ENCODE measurements at places on chromosomes 2 and 18.

DNA sequence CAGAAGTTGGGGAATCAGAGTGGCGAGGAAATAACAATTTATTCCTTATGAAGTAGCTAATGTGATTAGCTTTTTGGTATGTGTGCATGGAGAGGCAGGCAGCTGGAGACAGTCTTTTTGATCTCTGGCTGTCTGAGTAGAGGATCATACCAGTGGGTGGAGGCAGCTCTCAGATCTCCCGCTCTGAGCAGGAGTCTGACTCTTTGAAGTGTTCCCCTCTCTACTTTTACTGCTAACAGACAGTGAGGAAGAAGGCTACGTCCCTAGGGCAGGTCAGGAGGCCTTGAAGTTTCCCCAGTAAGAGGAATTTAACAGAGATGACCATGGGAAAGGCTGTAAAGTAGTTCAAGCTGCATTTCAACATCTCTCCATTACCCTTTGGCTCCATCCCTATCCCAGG is 111.9 kb upstream of the REG3A start:
- DNase-seq = no peak

DNA sequence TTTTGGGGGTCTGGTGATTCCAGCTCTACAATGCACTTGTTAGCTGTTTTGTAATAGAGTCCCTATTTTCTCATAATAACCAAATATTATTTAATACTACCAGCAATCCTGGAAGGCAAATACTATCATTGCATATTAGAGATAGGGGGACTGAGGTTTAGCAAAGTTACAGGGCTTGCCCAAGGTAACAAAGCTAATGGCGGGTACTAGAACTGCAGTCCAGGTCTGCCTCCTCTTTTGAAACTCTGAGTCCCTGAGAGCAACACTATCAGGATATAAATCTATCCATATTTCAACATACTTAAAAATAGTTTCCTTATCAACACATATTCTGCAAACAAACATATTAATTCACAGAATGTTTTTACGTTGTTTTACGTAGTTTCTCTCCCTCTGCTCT is 235.5 kb upstream of the ACVR2A start:
- DNase-seq = no peak

DNA sequence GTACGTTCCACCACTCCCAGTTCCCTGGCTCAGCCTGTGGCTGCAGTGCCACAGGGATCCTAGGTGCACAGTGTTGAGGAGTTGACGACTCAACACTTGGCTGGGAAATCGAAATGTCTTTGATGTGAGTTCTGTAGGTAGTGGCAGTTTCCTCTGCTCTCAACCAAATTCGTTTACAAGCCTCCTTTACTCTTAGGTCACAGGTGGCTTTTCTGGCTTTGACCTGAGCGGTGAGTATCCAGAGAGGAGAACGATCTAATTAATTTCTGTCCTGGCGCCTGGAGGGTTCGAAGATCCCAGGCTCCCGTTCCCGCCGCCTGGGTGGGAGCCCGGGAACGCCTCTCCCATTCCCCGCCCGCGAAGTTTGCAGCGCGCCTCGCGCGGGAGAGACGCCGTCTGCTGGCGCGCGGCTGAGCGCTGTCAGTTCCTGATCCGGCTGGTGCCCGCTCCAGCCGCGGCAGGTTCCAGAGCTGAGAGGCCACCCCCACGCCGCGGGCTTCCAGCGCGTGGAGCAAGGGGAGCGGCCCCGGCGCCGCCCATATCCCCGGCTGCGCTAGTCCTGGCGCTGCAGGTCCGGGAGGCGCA is at the start of gene LAMA3:
TSS of gene LAMA3 (plus strand) at position 423 of the 585 bp plus-strand sequence. CDS start 231 bp downstream, outside the sequence.
- no peak for DNase-seq

- peak; percentile 78 for DNase-seq
Measured at GRCh38 chr2:96538487-96539214, 2.1 kb downstream of the ARID5A start.

DNA sequence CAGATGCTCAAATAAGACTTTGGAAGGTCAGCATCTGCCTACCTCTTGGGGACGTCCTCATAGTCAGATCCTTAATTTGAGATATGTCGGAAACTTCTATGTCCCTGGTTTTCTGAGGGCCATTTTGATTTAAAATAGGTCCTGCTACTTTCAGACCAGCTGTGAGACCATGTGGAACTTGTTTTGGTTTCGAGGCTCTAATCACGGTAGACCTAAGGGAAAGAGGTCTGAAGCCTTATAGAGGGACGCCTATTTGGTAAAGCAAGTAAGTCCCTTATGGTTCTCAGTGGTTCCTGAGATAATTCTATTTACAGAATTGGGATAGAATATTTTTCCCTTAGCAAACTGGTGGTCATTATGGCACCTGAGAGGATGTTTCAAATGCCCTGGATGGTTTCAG is 75.1 kb downstream of the RFTN2 start:
- no peak for DNase-seq

GRCh38 chr2:187129868-187130267 is 280.9 kb upstream of the ZSWIM2 start:
- DNase-seq = no peak

DNA sequence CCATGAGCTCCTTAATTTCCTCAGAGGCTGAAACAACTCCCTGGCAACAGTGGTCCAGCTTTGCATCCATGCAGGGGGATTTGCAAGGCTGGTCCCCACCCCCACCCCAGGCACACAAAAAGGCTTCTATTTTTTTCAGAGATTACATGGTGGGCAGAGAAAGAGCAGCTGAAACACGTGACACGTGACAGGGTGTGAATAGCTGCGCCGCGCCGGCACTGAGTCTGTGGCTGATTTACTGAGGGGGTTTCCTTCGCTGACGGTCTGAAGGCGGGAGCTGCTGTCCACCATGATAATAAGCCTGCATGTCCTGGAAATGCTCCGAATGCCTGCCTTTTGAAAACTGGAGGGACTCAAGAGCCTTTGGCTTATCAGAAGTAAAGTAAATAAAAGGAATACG is 50.7 kb upstream of the APCDD1 start:
- DNase-seq = no peak

GRCh38 chr2:186299610-186300009 is 186.4 kb upstream of the ZC3H15 start:
- no peak for DNase-seq

GRCh38 chr2:12661489-12661888 is 55.2 kb upstream of the TRIB2 start:
- DNase-seq = no peak

- no peak for DNase-seq
Measured at GRCh38 chr2:165082479-165082878, 121.4 kb downstream of the SCN3A start.

GRCh38 chr18:50494569-50494968 is 65.3 kb upstream of the MAPK4 start:
- no peak for DNase-seq

- DNase-seq = no peak
Measured at GRCh38 chr18:2310886-2311285, 260.4 kb downstream of the METTL4 start.

DNA sequence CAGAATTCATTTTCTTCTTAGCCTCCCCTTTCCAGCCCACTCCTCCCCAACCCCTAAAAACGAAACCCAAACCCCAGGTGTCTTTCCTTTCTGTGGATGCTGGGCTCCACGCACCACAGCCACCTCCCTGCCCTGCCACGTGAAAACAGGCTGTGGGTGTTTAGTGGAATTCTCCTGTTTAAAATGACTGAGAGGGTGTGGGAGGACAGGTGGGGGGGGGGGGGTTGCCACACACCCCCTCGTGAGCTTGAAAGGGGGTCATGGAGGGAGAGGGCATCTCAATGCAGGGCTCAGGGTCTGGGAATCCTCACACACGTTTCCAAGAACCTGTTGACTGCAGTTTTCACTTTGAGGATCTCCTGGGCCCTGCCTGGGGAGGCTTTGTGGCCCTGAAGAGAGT is 110.3 kb downstream of the FAM210A start:
- DNase-seq = no peak

DNA sequence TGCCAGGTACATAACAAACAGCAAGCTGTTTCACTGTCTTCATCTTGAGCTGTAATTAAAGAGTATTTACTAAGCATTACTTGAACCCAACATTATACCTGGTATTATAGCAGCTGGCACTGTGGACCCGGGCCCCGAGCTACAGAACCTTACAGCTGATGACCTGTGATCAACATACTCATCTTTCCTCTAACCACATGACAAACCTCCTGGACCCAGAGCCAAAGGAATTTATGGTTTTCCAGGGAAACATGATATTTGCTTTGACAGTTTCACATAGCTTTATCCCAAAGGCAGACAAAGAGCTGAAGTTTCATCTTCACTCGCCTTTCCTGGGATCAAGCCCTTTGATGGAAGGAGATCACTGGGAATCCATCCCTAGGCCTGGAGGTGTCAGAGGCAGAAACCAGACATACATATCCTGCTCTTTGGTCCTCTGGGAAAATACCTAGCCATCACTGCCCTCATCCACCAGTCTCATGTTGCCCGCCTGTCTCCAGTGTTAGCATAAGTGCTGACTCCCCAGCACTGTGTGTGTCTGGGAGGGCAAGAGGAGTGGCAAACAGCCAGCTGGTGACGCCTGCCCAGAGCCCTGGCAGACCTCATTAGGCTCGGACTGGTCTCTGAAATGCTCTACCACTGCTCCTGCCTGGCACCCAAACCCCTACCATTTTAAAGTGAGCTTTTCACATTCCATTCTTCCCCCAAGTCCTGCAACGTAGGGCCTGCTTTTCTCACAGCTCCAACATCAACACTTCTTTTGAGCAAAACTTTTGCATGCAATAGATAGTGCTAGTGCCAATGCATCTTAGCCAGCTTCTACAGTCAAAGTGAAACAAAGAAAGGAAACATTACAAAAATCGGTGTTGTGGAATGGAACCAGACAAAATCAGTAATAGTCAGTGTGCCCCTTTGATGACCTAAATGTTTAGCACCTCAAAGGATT is 138.8 kb upstream of the CTAGE1 start:
- DNase-seq = no peak

DNA sequence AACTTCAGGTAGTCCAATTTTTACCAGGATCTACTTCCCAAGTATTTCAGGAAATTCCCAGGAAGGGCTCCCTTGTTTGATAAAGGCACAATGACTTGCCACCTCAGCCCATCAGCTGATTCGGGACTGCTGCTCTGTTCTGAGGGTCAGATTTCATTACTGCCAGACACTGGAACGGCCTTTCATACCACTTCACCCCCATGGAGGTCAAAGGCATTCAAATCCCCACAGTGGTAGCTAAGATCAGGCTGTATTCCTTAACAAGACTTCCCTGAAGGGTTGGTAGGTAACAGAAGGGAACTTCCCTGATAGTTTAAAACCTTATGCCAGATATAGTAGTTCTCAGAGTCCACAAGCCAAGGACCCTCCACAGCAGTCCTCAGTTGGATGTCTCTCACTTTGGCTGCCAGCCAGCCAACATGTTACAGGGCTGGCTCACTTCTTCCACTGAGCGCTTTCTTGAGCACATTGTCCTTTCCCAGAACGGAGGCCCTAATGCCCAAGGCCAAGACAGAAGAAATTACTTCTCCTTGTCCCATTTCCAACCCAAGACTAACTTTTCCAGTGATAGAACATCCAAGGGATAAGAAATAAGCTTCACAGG is 40.0 kb upstream of the GLS start:
- no peak for DNase-seq

GRCh38 chr2:140627885-140628284 is 1502.9 kb downstream of the LRP1B start:
- DNase-seq = no peak

DNA sequence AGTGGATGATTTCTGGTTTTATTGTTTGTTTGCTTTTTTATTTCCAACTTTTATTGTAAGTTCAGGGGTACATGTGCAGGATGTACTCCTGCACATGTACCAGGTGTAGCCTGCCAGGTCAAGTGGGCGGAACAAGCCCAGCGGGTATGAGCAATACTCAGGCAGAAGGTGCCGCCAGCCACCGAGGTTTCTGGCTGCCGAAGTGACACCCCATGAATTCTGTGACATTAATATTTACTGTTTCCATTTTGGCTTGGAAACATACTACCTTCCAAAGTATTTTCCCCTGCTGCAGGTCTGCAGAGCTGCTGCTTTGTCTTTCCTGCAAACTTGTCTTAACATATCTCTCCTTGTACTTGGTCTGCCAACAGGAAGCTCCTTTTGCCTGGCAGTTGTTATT is 78.5 kb downstream of the PTPN4 start:
- no peak for DNase-seq

DNA sequence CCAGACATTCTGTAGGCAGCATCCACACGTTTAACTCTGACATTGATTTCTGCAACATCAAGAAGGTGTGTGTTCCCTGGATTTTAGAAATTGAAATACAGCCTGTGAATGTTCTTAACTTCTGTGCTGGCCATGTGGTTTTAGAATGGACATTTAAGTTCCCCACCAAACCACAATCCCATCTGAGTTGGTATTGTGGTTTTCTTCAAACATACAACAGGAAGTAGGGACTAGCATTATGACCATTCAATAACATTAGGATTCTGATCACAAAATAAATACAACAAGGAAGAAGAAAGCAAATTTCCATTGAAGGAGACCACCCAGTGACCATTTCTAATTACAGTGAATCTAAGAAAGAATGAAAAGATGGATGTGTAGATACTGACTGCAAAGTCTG is 51.2 kb downstream of the MAP3K20 start:
- no peak for DNase-seq

DNA sequence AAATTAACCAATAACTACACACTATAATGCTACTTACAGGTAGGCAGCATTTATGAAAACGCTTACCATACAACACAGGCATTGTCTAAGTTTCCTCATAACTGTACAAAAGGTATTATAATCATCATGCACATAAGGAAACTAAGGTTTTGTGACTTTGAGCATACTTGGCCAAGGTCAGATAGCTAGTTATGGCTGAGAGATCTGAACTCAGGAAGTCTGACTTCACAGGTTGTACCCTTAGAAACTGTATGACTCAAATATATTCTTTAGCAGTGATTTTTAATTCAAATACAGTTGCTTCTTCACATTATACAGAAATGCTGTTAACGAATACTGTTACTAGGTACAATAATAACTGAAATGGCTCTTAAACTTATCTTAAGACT is 89.3 kb downstream of the TRIP12 start:
- DNase-seq = no peak

DNA sequence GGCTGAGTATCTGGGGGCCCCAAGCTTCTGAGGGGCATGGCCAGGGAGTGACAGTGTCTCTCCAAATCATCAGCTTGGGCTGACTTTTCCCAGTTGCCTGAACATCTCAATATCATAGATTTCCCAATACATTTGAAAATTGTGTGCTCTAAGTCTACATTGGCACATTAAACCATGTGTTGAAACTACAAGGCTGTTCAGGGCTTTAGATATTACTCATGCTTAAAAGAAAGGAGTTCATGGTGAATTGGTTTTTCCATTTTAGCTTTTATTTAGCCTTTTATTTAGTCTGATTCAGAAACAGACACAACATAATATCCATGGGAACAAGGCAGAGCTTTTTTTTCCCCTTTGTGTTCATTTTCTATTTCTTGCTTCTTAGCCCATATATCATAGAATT is 49.9 kb upstream of the GALR1 start:
- DNase-seq = no peak

Data from stimulated activated CD8-positive, alpha-beta memory T cell treated with anti-CD3 and anti-CD28 coated beads, Interleukin-15, amount 100 ng/mL, for 4 hours (primary cell).